ENCODE measurements at places on chromosomes 11 and 22. TPM values are rescaled to one million over a fixed set of nuclear protein-coding genes. Genes with fewer than 3 reads are reported as not detected.

DNA sequence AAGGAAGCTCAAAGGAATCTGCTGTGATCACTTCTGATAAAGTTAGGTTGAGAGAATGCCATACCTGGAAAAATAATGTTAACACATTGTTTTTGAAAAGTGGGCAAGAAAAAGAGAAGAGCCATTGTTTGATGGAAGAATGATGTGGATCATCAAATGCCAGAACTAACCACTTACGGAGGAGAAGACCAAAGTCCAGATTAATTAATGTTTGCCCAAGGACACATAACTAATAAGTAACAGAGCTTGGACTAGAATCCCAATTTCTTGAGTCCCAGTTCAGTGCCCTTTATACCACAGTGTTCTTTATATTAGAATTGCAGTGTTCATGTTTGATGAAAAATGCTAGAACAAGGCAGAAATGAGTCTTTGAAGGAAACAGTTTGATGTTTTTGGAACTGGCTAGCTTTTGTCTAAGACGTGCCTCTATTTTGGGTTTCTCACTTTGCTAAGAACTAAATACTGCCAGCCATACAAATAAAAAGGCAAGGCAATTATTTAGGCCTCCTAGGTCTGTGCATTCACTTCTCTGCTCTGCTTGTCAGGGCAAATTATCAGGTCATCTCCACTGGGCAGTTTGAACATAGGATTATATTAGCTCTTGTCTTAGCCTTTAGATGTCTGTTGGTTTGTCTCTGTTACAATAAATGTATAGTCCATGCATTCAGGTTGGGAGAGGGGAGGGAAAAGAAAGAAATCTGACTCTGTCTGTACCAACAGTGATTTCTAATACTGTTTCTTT is 72.3 kb downstream of the TRIM44 start:
- no peak for DNase-seq

GRCh38 chr11:2777386-2777785 is 77.6 kb upstream of the KCNQ1OT1 start:
- peak; percentile 73 for DNase-seq

GRCh38 chr11:95655536-95655935 is 134.0 kb downstream of the FAM76B start:
- no peak for DNase-seq

CDC42EP1 gene
- 86.0 TPM for total RNA-seq

GRCh38 chr11:100769165-100769564 is 82.1 kb downstream of the ARHGAP42 start:
- no peak for DNase-seq

OR51E2 gene
- total RNA-seq: not detected

- no peak for DNase-seq
Measured at GRCh38 chr11:83401506-83402225, 115.5 kb upstream of the CCDC90B start.

GRCh38 chr11:115674937-115675544 is 170.8 kb upstream of the CADM1 start:
- no peak for DNase-seq

MS4A6E gene
- total RNA-seq: not detected

- DNase-seq: peak; percentile 60
Measured at GRCh38 chr11:20055312-20055711, 105.0 kb downstream of the DBX1 start.

DNA sequence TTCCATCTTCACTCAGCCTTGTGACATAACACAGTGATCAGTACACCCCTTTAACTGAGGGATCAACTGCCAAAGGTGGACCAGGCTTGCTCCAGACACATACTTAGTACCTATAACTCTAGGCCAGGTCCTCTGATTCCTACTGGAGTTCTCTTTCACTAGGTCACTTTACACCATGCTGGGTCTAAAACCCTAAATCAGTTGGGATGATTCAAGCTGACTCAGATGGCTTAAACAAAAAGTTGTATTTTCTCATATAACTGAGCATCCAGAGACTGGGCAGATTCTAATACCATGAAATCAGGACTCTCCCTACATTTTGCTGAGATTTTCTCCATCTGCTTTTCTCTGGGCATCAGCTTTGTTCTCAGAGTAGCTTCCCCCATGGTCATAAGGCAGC is 26.0 kb upstream of the FLI1 start:
- no peak for DNase-seq

DNA sequence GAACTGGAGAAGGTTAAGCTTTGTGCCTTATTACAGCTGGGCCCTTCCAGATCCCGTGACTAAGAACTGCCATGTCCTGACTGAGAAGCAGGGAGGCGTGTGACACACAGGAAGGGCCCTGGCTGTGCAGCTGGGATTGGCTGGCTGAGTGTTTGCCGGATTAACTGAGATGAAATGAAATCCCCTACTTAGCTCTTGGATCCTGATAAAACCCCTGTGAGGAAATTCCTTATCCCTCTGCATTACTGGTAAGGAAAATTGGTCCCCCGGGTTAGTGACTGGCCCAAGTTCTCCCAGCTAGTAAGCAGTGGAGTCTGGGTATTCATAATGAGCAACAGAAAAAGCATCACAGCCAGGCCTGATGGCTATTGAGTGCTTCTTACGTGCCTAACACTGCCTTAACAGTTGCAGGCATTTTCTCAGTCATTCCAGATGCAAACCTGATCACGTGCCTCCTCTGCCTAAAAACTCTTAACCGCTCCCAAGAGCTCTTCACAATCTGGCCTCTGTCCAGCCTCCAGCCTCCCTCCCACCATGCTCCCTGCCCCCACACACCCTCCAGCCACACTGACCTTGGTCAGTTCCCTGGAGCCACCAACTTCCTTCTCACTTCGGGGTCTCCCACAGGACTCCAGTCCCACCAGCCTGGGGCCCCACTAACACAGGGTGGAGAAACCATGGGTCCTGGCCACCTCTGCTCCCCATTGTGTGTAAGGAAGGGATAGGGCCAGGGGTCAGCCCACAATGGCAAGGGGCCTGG is 37.8 kb downstream of the ARRB1 start:
- peak; percentile 27 for DNase-seq
